ENCODE measurements at places on chromosomes 3 and 15.

DNA sequence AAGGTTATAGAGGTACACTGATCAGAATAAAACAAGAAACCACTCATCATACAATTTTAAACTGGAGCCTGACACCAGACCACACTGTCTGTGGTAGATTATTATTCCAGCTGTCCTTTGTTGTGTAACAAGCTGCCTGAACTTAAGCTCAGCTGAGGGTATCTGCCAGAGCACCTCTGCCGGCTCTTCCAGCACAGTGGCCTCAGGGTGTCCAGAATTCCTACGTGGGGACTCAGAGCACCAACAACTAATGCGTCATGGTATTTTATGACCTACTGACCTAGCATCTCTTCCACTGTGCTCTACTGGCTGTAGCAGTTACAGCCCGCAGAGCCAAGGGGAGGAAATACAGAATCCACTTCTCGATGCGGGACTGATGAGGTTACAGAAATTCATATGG lies 15.6 kb upstream of the RAF1 start:
- no peak for DNase-seq

DNA sequence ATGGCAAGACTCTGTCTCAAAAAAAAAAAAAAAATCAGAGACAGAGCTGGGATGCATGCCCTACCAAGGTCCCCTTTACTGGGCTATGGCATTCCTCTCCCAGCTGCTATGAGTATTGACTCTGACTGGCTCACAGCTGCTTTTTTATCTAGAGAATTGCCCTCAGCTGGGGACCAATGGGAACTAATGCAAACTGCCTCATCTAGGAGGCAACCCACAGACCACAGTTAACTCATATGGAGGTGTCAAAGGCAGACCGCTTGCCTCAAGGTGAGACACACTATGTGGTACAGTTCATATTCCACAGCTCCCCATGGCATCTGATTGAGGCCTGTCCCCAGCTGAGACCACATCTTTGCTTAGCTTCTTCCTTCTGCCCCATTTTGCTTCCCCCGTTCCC lies 183.5 kb upstream of the EOMES start:
- DNase-seq = no peak

- DNase-seq = no peak
Measured at GRCh38 chr3:40617084-40617483, 92.3 kb downstream of the ZNF621 start.

DNA sequence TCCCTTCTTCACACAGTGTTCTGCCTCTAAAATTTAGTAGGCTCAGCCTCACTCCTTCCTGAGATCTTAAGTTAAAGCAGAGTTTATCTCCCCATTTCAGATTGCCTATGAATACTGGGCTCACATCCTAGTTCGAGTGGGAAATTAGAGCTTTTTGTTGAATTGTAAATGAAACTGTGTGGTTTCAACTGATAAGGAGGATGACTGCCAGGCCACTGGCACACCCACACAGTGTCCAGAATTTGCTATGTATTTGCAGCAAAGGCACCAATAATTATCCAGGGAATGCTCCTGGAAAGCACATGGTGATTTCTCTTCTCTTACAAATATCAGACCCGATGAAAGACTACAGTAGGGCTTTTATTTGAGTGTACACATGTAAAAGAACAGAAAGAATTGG lies 308.1 kb upstream of the COL8A1 start:
- DNase-seq = no peak

GRCh38 chr3:72722930-72723726 lies 125.1 kb downstream of the SHQ1 start:
- no peak for DNase-seq

DNA sequence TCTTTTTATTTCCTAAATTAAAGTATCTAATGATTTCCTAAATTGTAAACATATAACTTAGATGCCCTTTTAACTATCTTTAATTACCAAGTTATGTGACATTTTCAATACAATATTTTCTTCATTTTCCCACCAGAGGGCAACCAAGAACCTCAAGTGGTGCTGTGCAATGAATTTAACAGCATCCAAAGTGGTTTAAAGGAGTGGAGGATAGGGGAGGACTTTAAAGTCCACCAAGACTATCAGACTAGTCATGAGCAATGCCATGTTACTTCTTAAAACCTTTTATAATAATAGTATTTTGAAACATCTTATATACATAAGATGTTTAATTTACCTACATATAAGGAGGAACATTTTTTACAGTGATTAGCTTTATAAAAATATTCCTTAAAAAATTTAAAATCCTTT lies 74.4 kb downstream of the DLG1 start:
- no peak for DNase-seq

GRCh38 chr3:82940124-82940523 lies 1178.7 kb upstream of the GBE1 start:
- DNase-seq = no peak

DNA sequence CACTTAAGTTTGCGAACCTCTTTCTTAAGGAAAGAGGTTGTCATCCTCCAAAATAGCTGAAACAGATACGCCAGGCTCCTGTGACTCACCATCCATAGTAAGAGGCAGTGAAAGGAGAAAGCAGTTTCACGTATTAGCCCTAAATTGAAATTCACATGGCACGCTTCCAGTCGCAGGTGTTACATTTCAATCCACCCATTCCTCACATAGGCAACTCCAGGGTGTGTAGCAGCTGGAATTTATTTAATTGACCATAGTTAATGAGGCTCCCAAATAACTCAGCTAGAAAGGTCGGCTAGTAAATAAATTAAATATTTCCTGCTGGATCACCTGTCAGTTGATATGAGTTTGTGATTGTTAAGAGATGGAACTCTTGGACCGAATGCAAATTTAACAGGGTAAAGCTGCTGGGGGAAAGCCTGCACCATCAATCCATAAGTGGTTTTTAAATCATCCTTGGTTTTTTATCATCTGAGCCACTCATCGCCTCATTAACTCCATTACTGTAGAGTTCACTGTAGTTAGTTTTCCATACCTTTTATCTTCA lies 19.6 kb downstream of the NSUN3 start:
- DNase-seq = no peak

- DNase-seq = no peak
Measured at GRCh38 chr3:46489875-46490274, 7.9 kb upstream of the RTP3 start.

- no peak for DNase-seq
Measured at GRCh38 chr3:1717524-1717923, 381.1 kb upstream of the CNTN4 start.

DNA sequence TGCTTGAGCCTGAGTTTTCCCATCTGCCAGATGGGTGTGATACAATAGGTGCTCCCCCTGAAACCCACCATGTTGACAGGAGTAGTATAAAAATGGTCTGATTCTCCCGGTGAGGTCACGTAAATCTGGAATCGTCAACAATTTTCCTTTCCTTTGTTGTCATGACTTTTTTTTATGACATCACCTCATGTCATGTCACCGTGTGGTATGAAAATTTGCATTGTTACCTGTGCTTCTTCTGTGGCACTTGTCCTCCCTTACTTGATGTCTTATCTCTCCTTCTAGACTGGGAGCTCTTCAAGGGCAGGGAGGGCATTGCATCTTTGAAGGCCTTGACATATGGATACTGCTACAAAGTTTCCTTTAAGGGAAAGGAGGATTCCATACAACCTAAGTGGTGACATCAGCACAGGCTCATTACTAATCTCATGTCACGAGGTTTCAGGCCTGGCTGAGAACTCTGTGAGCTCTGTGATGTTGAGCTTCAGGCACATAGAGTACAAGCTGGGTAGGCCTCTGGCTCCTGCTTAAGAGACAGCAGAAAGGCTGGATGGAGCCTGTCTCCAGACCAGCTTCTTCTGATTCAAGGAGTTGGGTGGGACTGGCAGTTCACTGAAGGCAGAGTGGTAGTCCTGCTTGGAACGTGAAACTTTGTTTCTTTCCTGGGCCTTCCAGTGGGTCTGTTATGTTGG lies 66.3 kb downstream of the LPP start:
- DNase-seq = no peak

DNA sequence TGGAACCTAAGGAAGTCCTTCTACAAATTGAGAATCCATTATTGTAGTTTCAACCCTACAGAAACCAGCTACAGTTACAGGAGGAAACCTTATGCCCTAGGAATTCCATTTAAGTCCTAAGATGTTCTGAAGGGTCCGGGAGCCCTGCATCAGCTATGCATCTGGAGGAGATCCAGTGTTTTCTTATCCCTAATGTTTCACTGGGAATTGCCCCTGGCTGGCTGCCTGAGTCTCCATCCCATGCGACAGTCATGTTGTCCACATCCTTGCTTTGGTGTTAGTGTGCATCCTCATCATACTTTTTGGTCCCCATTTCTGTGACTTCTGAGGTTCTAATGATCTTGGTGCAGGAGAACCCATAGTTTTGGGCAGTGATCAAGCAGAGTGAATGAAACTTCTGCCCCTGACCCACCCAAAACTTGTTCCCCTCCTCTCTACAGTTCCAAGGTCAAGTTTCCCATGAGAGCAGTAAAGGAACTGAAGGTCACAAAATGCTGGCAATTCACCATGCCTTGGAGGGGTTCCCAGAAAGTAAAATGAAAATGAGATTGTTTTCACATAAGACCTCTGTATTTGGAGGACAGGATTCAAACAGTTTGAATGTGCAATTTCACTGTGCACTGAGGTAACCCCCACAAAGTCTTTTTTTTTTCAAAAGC lies 121.9 kb upstream of the PHLDB2 start:
- no peak for DNase-seq

GRCh38 chr3:10004960-10005564 lies 18.4 kb upstream of the EMC3 start:
- DNase-seq = no peak

GRCh38 chr3:42230860-42231259 lies 35.1 kb downstream of the CCK start:
- DNase-seq = no peak

GRCh38 chr3:67361770-67362169 lies 292.6 kb downstream of the SUCLG2 start:
- DNase-seq = no peak

DNA sequence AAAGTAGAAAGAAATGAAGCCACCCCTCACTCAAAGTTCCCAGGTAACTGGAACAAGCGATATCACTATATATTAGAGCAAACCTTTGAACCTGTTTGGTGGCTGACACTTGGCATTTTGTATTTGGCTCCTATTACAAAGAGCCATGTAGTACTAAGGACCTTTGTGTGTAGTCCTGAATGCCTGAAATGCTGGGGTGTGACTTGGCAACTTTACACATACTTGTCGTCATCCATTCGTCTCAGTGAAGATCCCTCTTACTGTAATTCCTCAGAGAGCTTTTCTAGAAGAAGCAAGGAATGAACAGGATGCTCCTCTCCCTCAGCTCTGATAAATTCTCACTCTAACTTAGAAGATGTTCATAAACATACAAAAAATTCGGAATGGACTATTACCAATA lies 216.1 kb upstream of the CDIN1 start:
- DNase-seq = no peak

DNA sequence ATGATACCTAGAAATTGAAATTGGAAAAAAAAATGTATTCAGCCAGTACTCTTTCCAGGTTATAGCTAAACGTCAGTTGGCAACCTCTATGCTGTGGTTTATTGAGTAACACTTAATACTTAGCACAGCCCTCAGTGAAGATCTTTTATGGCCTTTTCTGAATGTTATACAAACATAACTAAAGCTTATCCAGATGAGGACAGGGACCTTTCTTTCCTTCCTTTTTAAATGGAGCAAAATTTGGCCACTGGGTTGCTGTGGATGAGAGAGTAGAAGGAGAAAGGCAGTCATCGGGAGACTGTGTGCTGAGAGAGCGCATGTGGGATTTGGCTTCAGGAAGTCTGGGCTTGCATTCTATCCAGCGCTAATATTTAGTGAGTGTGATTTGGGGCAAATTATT lies 36.1 kb downstream of the IGF1R start:
- no peak for DNase-seq

DNA sequence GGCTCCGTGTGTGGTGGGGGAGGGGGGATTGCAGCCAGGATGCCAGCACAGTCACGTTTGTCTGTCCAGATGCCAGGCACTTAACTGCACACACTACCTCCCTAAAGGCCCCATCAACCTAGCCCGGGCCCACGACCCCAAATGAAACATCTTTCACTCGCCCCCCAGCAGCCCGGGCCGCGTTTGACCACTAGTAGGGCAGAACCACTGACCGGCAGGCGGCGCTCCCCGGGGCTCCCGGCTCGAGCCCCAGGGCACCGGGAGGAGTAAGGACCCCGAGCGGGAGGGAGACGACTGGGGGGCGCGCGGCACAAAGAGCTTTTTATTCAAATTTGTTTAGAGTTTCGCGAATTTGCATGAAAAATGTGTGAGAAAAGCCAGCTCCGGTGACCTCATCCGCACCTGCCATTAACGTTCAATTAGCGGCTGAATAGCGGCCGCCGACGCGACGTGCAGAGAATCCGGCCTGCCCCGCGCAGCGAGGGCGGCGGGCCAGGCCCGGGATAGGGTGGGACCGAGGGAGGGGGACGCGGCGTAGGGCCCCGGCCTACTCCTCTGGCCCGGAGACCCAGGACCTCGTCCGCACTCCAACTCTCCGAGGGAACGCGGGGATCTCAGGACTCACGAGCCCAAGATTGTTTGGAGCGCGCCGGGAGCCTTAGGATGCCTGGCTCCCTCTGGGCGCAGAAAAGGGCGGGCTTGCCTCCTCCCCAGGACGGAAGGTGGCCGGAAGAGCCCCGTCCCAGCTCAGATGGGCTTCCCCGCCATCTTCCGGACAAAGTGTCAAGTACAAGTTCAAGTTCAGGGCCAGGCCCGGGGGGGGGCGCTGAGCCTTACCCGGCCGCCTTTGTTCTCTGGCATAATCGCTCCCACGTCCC lies 64.9 kb upstream of the POLG start:
- peak; percentile 27 for DNase-seq

DNA sequence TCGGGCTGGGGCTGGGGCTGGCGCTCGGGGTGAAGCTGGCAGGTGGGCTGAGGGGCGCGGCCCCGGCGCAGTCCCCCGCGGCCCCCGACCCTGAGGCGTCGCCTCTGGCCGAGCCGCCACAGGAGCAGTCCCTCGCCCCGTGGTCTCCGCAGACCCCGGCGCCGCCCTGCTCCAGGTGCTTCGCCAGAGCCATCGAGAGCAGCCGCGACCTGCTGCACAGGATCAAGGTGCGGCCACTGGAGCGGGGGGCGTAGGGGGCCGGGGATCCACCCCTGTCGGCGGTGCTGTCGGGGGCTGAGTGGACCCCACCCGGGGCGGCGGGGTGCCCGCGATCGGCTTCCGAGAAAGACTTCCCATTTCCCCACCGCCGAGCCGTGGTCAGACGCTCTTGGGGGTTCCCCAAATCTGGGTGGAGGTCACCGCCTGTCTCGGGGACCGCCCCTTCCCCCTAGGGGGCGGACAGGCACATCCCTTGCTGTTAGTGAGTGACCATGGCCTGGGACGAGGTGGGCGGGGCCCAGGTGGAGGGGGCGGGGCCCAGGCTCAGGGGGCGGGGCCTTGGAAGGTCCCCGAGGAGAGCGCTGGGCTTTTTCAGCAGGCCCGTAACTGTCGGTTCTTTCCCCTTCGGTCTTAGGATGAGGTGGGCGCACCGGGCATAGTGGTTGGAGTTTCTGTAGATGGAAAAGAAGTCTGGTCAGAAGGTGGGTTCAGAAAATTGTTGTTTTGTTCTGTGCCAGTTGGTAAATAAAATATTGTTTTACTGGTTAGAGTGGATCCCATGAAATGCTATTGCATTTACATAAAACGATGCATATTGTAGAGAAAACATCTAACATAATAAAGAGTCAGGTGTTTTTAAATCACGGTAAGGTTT lies 578 bp downstream of the LACTB start:
- peak; percentile 81 for DNase-seq

GRCh38 chr15:40999190-40999589 lies 45.9 kb downstream of the CHAC1 start:
- no peak for DNase-seq

All from activated naive CD4-positive, alpha-beta T cell treated with Interleukin-2 at 50 U/mL for 16 hours (primary cell).